Dermis microvascular lymphatic vessel endothelial cell (primary cell): ENCODE measurements at places on chromosomes 4 and X. TPM values are rescaled to one million over a fixed set of nuclear protein-coding genes. Genes with fewer than 3 reads are reported as not detected.
A peak's percentile ranks its signal among the peaks of the same experiment; 100 is the strongest.

DNA sequence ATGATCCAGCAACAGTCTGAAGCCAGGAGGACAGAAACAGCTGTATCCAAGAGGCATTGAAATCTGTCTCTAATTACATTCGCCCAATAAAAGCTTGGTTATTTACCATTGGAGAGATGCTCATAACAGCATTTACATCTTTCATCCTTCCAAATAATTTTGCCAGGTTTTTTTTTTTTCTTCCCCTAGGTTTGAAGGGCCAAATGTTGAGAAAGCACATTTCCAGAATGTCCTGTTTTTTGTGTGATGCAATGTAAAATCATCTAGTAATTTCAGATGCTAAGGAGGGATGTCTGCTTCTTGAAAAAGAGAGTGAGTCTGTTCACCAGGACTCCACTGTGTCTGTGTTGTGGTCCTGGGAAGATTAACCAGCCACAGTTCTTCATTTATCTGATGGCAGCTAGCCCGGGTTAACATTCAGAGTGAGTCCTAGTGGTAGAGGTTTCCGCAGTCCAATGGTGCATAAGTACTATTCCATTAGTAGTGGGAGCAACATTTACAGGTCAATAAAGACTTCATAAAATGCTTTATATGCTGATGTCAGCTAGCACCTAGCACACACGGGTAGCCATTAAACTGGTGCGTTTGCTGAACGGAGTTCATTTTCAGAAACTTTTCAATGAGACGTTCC is 406.8 kb downstream of the STIM2 start:
- DNase-seq: no peak

GRCh38 chr4:112099701-112100297 is 45.5 kb upstream of the FAM241A start:
- DNase-seq: peak; percentile 67

The GPR173 gene
- total RNA-seq: 0.90 and 1.8 TPM in 2 replicates

The TCEAL9 gene
- 44.4 and 48.3 TPM in 2 replicates for total RNA-seq

The MUC7 gene
- not detected in 2 replicates for total RNA-seq

The ARMCX1 gene
- 48.2 and 49.3 TPM in 2 replicates for total RNA-seq

- peak; percentile 55 for DNase-seq
These were observed 243.0 kb downstream of the PALLD start for GRCh38 chr4:168739886-168740285.

The CTAG1B gene
- total RNA-seq: not detected in 2 replicates

DNA sequence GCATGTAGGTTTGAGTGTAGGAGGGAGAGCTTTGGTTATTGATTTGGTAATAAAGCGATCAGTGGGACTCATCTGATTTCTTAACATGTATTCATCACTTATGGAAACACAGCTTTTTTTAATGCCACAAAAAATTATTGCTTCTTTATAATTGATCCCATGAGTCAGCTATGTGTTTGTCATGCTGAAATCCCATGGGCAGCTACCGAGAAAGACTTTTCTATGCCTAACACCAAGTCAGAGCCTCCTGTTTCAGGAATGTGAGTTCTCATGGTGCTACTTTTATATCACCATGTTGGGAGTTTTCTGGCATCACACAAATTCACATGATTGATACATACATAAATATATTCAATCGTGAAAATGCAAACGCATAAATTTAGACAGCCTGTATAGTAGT is 165.7 kb downstream of the RAPGEF2 start:
- no peak for DNase-seq

The TMEM271 gene
- not detected in 2 replicates for total RNA-seq

The DUSP21 gene
- not detected in 2 replicates for total RNA-seq

The PAGE3 gene
- total RNA-seq: not detected in 2 replicates

- no peak for DNase-seq
These were observed 60.0 kb upstream of the RAPGEF2 start for GRCh38 chr4:159042868-159043267.

The DCX gene
- total RNA-seq: not detected in 2 replicates

The NUP62CL gene
- 0.13 TPM in 1 of 2 replicates, not detected in the other for total RNA-seq

The ADGRA3 gene
- 8.6 and 15.3 TPM in 2 replicates for total RNA-seq

The KCNE5 gene
- 0.13 TPM in 1 of 2 replicates, not detected in the other for total RNA-seq

DNA sequence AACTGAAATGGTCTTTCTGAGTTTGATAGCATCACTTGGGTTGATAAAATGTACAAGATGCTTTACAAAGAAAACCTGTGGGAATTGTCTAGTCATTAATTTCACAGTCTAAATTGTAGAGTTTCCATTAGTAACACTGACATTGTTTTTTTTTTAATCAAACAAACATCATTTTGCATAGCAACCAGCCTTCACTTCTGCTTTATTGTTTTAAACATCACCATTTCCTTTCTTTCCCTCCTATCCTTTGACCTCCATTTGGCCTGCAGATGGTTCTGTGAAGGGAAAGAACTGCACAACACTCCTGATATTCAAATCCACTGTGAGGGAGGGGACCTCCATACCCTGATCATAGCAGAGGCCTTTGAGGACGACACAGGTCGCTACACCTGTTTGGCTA is 171.1 kb downstream of the PALLD start:
- DNase-seq: peak; percentile 59

DNA sequence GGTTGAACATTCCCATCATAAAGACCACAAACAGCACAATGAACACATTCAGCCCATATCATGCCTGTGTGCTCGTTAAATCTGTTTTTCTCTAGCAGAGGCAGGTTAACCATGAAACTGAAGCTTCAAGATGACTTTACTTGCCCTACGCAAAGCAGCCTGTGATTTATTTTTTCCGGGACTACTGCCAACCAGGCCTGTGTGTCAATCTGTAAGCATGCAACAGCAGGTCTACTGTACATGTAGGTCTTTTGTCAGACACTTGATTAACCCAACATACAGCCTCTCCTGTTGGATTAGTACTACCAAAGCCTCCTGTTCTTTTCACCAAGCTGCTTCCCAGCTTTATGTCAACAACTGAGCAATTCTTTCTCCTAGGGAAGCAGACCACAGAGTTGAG is 85.5 kb upstream of the ACSL1 start:
- no peak for DNase-seq

- DNase-seq: no peak
These were observed 911.8 kb downstream of the CENPC start for GRCh38 chr4:66633477-66633876.

The YIPF7 gene
- not detected in 2 replicates for total RNA-seq

The RAB33A gene
- total RNA-seq: 0.25 and 0.26 TPM in 2 replicates

- DNase-seq: no peak
These were observed 53.4 kb downstream of the CD99L2 start for GRCh38 chrX:150845091-150845490.

The AREG gene
- under 0.01 and 0.13 TPM in 2 replicates for total RNA-seq

The SUPT20HL2 gene
- not detected in 2 replicates for total RNA-seq

The SORBS2 gene
- 86.1 and 148 TPM in 2 replicates for total RNA-seq

DNA sequence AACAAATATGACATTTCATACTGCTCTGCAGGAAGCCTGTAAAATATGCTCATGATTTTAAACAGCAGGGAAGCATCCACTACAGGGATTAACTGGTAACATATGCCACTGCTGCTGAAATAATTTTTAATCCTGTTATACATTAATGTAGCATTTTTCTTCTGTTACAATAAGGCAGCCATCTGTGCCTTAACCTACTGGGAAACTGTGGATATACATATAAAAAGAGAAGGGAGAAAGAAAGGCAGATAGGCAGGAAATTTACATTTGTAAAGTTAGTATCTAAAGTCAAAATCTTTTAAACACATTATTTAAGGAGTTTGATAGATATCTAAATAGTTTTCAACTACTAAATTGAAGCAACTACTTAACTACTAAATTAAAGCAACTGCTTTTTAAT is 514.6 kb upstream of the KLHL4 start:
- no peak for DNase-seq

GRCh38 chr4:76147454-76148141 is 599 bp downstream of the NUP54 start:
- DNase-seq: peak; percentile 54

The MXRA5 gene
- total RNA-seq: not detected in 2 replicates

DNA sequence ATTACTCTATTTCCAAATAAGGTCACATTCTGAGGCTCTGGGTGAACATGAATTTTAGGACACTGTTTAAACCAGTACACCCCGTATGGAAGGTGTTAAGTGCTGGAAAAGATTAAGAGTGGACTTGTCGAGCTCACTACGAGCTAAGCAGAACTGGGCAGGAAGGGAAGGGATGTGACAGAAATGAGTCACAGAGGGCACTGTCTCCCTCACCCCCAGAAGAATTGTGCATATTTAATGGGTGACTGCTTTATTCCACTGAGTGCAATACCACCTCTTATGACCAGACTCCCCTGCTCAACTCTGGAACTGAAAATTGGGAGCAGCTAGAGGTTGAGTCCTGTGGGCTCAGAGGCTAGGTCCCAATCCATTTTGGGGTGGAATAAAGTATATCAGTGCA is 187.4 kb upstream of the RPS6KA3 start:
- peak; percentile 25 for DNase-seq

The PIN4 gene
- total RNA-seq: 10.1 and 11.0 TPM in 2 replicates

The ZDHHC15 gene
- under 0.01 TPM in 1 of 2 replicates, not detected in the other for total RNA-seq

DNA sequence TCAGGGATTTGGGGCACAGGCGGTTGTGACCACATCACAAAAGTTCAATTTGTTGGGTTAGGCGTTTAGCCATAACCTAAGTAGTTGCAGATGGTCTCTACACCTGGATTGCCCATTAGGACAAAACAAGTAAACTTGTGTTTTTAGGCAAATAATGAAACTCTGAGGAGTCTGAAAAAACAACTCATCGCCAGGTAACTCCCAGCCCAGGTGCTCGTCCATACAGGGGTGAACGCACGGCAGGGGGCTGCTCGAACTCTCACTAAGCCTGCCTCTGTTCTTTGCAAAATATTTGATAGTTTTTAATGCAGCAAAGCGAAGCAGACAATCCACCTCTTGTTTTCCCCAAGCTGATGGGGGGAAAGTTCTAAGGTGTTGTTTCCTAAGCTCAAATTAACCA is 559 bp upstream of the RHOH start:
- no peak for DNase-seq

DNA sequence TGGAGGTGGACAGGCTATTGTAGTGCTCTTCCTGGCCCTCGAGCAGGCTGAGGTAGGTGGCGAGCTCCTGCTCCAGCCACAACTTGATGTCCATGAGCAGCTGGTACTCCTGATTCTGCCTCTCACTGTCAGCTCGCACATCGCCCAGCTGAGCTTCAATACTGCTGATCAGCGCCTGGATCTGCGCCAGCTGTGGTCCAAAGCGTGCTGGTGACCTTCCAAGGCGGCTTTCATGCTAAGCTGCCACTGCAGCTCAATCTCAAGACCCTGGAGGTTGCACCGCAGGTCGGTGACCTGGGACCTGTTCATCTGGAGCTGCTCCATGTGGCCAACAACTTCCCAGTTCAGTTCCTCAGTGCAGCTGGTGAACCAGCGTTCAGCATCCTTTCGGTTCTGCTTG is 31.2 kb downstream of the LRIT3 start:
- DNase-seq: no peak

DNA sequence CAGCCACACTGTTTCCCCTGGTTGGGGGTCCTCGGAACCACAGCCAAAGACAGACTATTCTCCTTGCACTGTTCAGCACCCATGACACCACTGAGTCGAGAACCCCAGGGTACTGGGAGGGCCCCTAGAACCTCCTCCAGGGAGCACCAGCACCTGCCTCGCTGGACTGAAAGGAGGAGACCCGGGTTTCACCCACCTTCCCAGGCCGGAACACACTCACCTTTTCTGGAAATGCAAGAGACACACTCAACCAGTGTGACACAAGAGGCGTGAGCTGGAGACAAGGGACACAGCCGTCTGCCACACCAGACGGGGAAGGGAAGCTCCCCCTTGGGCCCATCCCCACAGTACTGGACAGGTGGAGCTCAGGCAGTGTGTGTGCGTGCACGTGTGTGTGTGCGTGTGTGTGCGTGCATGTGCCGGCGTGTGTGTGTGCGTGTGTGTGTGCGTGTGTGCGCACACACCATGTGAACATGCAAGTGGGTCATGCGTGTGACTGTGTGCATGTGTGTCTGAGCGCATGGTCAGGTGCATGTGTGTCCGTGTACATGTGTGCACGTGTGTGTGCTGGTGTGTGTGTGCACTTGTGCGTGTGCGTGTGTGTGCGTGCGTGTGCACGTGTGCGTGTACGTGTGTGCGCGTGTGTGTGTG is 128.8 kb upstream of the NKX1-1 start:
- no peak for DNase-seq

GRCh38 chr4:14888790-14889572 is 113.3 kb upstream of the CPEB2 start:
- no peak for DNase-seq

DNA sequence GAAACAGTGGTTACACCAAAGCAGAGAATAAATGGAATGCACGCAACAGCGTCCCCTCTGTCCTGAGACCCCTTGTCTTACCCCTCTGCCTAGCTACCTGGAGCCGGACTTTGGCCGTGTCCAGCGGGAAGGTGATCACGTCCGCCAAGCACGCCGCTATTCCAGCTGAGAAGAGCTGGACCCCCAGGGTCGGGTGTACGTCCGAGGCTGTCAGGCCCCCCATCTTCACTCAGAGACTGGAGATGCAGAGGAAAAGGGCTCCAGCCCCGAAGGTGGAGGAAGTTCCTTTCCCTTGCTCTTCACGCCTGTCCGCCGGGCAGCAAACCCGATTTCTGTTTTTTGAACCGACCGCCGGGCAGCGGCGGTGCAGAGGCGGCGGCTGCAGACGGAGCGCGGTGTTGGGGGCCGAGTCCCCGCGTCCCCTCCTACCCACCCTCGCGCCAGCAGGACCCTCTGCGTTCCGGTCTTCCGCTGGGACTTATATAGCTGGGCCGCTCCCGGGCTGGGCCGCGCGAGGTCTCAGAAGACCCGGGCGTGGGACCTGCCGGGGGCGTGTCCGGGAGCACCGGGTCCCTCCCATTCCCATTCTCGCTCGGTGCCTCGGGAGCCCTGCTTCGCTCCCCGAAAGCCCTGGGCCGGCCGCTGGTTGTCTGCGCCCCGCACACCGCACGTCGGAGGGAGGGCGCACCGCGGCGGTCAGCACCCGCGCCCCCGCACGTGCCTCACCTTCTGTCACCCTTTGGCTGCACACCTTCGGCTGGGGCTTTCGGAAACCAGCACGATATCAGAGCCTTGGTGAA is at the start of gene UCP1:
TSS of gene UCP1 (minus strand) at position 455 of the 800 bp plus-strand sequence. CDS start at position 223, 232 bp downstream.
- DNase-seq: peak; percentile 0

The PLXNB3 gene
- 2.4 and 6.7 TPM in 2 replicates for total RNA-seq

The INTS6L gene
- total RNA-seq: 0.63 and 0.77 TPM in 2 replicates
